ENCODE measurements at places on chromosomes 16 and 17.

DNA sequence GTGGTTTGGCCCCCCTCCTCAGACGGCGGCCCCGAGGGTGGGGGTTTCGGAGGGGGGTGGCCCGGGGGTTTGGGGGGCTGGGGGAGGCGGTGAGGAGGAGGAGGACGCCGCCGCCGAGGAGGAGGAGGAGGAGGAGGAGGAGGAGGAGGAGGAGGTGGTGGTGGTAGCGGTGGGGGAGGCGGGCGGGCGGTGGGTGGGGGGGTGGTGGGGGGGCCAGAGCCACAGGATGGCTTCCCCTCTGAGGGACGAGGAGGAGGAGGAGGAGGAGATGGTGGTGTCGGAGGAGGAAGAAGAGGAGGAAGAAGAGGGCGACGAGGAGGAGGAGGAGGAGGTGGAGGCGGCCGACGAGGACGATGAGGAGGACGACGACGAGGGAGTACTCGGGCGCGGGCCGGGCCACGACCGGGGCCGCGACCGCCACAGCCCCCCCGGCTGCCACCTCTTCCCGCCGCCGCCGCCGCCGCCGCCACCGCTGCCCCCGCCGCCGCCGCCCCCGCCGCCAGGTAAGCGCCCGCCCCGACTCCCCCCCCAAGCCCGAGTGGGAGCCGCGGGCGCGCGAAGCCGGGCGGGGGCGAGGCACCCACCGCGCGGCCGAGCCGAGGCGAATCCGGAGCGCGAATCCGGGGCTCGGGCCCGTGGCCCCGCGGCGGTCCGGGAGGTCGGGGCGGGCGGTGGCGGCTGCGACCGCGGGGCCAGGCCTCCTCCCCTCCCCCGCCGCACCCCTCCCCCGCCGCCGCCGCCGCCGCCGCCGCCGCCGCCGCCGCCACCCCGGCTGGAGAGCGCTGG lies 3.8 kb upstream of the CHD3 start:
- no peak for DNase-seq

DNA sequence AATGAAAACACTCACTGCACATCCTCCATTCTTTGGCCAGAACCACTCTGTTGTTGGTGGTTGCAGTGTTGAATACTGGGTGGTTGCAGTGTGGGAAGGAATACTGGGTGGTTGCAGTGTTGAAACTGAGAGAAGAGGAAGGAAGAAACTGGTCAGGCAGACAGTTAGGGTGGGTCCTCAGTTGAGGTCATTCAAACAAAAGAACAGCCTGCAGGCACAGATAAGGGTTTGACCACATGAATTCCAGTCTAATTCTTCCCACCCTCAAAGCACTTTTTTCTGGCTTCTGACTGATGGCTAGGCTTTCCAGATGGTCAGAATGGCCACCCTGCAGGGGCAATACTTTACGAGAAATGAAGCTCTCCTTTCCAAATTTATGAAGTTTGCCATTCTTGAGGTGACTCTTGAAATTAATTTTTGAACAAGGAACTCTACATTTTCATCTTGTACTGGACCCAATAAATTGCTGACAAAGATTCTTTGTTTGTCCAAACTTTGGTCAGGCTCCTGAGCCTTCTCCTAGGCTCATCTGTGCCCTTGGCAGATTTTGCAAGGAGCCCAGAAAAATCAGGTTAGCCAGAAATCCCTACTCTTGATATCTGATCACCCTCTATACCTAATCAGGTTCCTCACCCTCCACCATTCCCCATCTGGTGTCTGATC lies 596.6 kb upstream of the CDH5 start:
- DNase-seq, result no peak

GRCh38 chr17:17700251-17700969 lies 19.2 kb downstream of the RAI1 start:
- no peak for DNase-seq

DNA sequence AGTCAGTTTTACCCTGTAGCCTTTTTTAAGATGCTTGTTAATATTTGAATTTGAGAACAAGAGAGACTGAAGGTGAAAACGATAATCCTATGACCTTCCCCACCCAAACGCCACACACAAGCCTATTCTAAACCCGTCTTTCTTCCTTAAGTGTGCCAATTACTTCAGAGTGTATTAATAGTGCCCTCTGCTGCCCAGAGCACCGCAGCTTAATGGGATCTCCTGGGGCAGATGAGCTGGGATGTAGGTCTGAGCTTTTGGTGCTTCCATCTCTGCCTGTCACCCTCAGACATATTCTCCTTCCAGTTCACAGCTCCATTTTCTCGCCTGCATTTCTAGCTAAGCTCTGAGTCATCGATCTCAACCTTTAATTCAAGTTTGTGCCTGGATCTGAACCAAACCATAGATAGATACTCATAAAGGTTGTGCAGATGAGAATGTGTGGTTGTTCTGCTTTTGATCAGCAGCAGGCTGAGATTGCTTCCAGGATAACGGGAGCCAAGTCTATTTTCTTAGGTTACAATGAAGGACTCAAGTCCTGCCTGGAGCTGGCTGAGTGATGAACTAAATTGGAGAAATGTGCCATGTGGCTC lies 46.4 kb upstream of the CDH13 start:
- DNase-seq, result no peak

DNA sequence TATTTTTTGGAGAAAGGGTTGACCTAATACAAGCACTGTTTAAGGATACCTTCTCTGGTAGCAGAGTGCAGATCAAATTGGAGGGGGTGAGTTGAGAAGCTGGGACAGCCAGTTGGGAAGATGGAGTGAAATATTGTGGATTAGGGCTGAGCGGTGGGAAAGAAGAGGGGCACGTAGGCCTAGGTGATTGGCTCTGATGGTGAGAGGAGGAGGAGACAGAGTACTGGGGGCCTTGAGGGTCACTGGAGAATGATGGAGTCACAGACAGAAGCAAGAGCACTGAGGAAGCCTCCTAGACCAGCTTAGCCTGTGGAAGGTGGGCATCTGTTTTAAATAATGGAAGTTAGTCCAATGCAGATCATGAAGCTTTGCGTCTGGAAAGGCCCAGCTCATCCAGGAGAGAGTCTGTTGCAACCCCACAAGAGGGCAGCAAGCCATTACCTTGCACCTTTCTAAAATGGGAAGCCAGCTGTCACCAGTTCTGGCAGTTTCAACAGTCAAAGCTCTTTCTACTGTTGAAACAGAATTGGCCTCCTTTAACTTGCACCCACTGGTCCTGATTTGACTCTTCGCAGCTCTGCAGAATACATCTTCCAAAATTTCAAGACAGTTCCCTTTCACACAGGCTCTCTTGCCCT lies 11.8 kb downstream of the SLC9A5 start:
- DNase-seq, result no peak

- no peak for DNase-seq
Observed at GRCh38 chr16:84044118-84044488, 1.5 kb upstream of the SLC38A8 start.

DNA sequence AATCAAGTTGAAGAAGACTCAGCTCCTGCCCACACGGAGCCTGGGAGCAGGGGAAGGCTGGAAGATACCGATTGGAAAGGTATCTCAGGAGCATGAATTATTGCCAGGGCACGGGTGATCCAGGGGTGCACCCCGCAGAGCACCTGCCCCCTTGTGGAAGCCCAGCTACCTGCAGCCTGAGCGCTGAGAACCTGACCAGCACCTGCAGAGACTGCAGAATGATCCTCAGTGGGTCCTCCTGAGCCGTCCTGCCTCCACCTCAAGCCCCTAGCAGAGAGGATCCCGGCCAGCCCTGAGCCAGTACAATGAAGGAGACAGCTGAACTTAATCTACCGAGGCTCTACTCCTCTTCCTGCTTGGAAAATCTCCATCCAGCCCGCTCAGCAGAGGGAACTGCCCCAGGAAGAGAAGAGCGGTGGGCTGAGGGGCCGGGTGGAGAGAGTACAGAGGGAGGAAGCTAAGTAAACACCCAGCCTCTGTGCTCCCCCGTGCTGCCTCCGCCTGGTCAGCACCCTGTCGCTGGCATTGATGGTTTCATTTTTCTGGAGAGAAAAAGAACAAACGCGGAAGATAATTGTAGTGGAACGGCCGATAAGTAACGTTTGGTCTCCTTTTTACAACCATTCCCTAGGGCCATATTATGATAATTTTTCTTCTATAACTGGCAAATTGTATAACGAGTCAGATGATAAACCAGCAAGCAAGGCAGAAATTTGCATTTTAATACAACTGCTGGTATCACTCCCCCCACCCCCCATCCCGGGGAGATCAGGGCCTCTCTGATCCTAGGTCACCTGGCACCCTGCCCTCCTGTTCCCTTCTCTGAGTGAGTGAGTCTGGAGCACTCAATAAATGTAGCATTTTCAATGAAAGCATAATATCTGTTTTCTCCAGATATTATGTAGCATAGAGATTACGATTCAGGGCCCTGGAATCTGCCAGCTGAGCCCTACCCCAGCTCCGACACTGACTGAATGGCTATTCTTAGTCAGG lies 204.5 kb upstream of the RPL38 start:
- no peak for DNase-seq

GRCh38 chr16:48525201-48526057 lies 84.6 kb downstream of the N4BP1 start:
- DNase-seq, result no peak

- DNase-seq, result peak; percentile 6
Observed at GRCh38 chr17:79205688-79206205, 131.1 kb downstream of the ENGASE start.

GRCh38 chr16:86520317-86521210 lies 10.2 kb downstream of the FOXF1 start:
- DNase-seq, result no peak

DNA sequence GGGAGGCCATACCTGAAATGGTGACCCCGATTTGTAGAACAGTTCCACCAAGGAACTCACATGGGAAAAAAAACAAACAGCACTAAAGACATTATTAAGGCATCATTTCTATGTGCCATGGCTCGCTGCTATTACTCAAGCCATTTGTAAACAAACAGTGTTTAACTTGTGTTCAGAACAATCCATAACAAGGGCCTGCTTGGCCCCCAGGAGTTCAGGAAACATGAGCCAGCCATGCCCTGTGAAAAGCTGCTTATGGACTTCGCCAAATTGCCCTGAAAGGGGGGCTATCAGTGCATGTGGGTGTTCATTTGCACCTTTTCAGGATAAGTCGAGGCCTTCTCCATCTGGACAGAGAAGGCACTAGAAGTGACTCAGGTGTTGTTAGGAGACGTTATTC lies 8.0 kb downstream of the POLR3K start:
- no peak for DNase-seq

DNA sequence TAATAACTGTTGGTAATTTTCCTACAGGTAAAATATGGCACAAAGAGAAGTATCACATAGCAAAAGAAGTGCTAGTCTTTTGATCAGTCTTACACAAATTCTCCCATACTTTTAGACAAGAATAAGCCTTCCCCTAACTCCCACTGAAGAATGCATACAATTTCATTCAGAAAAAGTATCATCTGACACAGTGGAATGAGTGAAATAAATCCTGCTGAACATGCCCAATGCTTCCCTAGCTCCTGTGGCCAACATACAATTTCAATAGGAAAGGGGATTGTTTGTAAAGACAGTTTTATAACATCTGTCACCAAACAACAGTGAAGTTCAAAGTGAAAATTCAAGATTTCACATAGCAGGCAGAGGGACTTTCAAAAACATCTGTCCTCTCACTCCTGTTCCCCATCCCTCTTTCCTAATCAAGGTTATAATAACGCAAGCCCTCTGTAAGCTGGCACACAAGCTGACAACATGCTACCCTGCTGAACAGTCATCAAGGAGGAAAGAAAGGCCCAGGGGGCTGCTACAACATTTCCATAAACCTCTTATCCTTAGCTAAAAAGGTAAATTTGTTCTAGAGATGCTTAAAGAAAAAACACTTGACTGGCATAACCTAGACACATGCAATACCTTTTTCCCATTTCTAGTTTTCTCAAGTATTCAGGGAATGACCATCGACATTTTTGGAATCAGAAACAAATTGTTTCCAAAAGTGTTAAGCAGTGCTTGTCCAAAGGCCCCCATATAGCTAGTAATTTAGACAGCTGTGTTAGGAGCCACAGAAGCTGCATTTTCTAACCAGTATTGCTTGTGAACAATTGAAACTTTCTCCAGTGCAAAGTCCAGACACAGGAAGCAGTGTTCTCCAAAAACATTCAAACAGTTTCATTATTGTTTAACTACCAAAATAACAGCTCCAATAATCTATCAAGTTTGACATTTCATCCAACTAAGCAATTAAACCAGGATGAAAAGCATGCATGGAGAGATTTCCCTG lies 11.5 kb upstream of the RFFL start:
- DNase-seq, result no peak

GRCh38 chr16:24670623-24671454 lies 58.6 kb upstream of the TNRC6A start:
- DNase-seq, result peak; percentile 27

DNA sequence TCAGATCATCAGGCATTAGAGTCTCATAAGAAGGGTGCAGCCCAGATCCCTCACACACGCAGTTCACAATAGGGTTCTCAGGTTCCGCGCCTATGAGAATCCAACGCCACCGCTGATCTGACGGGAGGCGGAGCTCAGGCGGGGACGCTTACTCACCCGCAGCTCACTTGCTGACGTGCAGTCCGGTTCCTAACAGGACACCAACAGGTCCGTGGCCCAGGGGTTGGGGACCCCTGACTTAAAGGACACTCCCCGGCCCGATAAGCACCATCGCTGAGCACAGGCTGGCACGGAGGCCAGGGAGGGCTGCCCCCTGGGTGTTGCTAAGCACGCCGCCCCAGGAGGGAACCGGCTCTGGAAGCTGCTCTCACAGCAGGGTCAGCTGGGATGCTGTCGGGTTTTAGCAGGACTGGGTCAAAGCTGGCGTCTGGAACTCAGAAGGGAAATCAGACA lies 30.1 kb upstream of the BAHCC1 start:
- DNase-seq, result no peak

- no peak for DNase-seq
Observed at GRCh38 chr16:29925105-29925756, 795 bp downstream of the KCTD13 start.

GRCh38 chr16:26651464-26651863 lies 415.3 kb upstream of the C16orf82 start:
- no peak for DNase-seq

Measured in SW 1271 (cell line).